Lung (tissue), 17 donors: ENCODE measurements at places on chromosomes 2 and 18.
A peak's percentile ranks its signal among the peaks of the same experiment; 100 is the strongest.

DNA sequence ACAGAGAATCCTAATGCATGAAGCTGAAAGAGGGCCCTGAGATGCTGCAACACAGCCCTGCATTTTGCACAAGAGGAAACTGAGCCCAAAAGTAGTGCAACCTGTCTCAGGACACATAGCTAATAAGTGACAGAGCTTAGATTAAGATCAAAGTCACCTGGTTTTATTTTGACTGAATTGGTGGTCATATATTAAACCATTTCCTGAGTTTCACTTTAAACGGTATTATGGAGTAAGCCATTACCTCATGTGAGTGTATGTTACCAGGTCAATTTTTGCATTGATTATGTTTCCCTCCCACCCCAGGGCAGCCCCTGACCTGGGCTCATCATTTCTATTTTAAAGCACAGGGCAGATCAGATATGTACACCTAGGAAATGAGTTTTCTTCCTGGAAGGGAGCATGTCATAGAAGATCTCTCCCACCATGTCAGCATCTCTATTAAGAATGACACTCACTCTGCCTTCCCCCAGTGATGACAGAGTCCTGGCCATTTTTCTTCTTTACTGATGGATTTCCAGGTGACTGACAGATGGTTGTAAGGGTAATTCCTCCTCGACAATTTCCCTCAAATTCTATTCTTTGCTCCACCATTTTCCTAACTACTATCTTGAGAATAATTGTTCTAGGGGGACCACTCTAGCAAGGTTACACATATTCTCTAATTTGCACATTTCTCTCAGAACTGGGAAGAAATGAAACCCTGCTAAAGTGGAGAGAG is 441.3 kb upstream of the SLC14A2 start:
- no peak for DNase-seq

DNA sequence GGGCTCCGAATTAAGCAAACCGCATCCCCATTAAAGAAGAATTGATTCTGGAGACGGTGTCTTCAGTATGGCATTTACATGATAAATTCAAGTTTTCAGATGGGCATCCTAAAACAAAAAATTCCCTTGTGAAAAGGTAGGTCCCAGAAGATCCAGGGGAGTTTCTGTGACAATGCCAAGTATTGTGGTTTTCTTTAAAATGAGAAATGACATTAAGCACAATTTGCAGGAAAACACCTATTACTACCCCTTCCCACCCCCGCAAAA is 689 bp upstream of the YWHAQ start:
- DNase-seq: no peak

DNA sequence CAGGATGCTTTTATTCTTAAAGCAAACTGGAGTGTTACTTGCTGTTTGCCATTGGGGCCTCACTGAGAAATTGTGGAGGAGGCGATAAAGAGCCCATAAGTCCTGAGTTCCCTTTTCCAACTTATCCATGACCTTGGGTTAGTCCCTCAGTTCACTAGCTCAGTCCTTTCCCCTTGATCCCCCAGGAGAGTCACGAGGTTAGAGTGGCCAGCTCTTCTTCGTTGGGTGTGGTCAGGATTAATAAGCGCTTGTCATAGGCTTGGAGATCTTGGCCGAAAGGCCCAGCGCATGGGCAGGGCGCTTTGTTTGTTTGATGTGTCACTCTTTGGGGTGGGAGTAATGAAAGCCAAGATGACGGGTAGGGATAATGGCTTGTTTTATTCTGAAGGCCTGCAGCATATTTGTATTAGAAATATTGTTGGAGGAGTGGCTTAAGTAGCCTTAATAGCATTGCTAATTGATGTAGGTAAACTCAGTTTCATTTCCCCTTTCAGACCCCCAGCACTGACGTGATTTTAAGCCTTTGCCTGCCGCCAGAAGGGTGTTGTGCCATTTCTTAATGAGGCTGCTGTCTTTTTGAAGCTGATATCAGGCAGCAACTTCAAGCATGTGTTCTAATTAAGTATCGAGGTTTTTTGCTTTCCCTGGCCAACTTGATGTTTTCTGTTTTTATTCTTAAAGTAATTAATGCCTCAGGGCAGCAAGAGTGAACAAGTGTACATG is 15.7 kb downstream of the GRHL1 start:
- DNase-seq: no peak

GRCh38 chr2:110747522-110748488 is 15.4 kb downstream of the ACOXL start:
- DNase-seq: no peak

DNA sequence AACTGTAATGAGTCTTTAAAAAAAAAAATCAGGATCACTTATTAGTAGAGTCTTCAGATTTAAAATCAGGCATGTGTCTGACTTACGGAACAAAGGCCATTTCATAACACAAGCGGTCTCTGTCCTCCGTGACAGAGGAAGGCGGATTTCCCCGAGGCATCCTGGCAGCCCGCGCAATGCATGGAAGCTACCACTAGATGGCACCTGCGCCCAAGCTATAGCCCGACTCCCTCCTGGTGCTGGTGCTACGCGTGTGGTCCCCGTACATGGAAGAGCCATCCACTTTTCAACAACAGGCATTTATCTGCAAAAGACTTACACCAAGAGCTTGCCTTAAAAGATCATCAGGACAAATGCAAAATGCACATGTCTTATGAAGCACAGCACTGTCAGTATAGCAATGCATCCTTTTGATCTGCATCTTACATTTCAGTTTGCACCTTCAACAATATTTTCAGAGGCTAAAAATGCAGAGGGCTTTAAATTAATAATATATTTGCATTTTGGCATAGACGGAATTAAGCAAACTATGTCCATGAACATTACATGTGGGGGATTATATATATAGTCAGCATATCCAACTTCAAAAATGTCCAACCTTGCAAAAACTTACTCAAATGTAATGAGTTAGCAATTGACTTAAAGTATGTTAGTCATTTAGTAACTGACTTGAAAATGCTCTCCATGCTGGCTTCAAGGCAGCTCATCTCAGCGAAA is 96.0 kb downstream of the ZNF516 start:
- peak; percentile 86 for DNase-seq
